Coronary artery (tissue), 2 donors: ENCODE measurements at places on chromosomes 5 and 9.
A peak's percentile ranks its signal among the peaks of the same experiment; 100 is the strongest.

- DNase-seq = peak; percentile 47
Observed at GRCh38 chr9:135622415-135623020, 16.8 kb downstream of the GLT6D1 start.

GRCh38 chr5:58629271-58630159 lies 46.6 kb downstream of the RAB3C start:
- DNase-seq = no peak

GRCh38 chr9:93013856-93014582 lies 44.5 kb upstream of the SUSD3 start:
- DNase-seq = no peak

GRCh38 chr5:150106674-150107426 lies 20.5 kb upstream of the CSF1R start:
- DNase-seq = no peak

- DNase-seq = no peak
Observed at GRCh38 chr9:479304-479970, 264.8 kb downstream of the DOCK8 start.

DNA sequence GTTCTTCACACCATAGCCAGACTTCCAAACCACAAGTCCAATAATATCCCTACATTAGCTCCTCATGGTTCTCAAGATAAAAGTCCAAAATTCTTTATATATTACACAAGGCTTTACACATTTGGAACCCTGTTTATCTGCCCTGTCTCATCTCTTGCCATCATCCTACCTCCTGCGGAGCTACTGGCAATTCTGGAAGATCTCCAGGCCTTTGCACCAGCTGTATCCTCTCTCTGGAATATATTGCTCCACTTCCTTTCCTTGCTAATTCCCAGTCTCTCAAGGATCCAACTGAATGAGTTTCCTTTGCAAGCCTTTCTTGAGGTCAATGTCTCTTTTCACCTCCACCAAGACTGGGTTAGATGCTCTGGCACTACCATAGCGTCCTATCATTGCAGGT lies 41.3 kb upstream of the MIER3 start:
- no peak for DNase-seq
